ENCODE measurements at places on chromosomes 5 and 9.
A peak's percentile ranks its signal among the peaks of the same experiment; 100 is the strongest.

DNA sequence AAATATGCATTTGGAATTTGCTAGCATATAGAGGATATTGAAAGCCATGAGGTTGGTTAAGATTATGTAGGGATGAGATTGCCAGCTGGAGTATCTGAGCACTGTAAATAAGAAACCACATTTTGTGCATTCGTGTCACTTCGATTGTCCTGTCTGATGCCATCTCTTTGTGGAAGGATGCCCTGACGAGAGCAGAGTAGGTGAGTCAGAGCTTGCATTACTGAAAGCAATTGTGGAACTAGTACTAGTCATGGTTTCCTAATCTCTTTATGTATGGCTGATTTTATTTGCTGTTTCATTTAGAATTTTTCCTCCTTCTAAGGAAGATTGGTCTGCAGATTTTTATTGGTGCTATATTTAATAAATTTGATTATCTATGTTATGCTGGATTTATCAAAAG is 14.5 kb upstream of the TAS2R1 start:
- no peak for DNase-seq

- no peak for DNase-seq
Measured at GRCh38 chr9:20713172-20713571, 29.1 kb downstream of the FOCAD start.

GRCh38 chr5:94694671-94695070 is 76.2 kb downstream of the SLF1 start:
- DNase-seq, result peak; percentile 44

DNA sequence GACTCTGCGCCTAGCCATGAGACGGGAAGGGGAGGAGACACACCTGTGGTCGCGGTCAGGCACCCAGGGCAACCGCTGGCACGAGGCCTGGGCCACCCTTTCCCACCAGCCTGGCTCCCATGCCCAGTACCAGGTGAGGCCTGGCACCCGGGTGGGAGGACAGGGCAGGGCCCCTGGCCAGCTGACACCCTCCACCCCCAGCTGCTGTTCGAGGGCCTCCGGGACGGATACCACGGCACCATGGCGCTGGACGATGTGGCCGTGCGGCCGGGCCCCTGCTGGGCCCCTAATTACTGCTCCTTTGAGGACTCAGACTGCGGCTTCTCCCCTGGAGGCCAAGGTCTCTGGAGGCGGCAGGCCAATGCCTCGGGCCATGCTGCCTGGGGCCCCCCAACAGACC is 5.0 kb downstream of the MAMDC4 start:
- no peak for DNase-seq

- DNase-seq, result no peak
Measured at GRCh38 chr5:7577381-7577780, 181.4 kb downstream of the ADCY2 start.

- DNase-seq, result no peak
Measured at GRCh38 chr5:9667906-9668305, 37.8 kb upstream of the TAS2R1 start.

GRCh38 chr5:175652741-175653663 is 4.9 kb upstream of the HRH2 start:
- no peak for DNase-seq

- DNase-seq, result no peak
Measured at GRCh38 chr9:90637626-90638025, 5.0 kb downstream of the DIRAS2 start.

DNA sequence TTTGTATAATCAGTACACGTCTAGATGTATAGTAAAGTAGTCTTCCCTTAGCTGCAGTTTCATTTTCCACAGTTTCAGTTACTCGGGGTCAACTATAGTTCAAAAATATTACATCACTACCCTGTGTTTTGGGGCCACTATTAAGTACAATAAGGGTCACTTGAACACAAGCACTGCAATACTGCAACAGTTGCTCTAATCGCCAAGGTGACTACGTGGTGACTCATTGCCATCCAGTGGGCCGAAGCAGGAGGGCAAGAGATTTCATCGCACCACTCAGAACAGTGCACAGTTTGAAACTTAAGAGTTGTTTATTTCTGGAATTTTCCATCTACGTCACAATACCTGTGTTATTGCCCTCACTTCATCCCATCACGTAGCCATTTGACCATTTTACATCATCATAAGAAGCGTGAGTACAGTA is at the start of gene ARL14EPL:
ARL14EPL (plus strand) TSS at position 379 of the 424 bp plus-strand sequence. CDS start 18,994 bp downstream, outside the sequence.
- DNase-seq, result peak; percentile 28

- DNase-seq, result no peak
Measured at GRCh38 chr5:146745931-146746577, 132.5 kb downstream of the PPP2R2B start.

- no peak for DNase-seq
Measured at GRCh38 chr5:76592692-76593091, 30.5 kb downstream of the F2RL2 start.
